ENCODE measurements at places on chromosomes 5 and 9.
A peak's percentile ranks its signal among the peaks of the same experiment; 100 is the strongest.

GRCh38 chr9:95107001-95107749 lies 210.3 kb downstream of the FANCC start:
- DNase-seq, result no peak

GRCh38 chr5:179132586-179133355 lies 72.6 kb downstream of the ZNF354C start:
- no peak for DNase-seq

GRCh38 chr9:121998513-121999049 lies 94.5 kb downstream of the TTLL11 start:
- no peak for DNase-seq

DNA sequence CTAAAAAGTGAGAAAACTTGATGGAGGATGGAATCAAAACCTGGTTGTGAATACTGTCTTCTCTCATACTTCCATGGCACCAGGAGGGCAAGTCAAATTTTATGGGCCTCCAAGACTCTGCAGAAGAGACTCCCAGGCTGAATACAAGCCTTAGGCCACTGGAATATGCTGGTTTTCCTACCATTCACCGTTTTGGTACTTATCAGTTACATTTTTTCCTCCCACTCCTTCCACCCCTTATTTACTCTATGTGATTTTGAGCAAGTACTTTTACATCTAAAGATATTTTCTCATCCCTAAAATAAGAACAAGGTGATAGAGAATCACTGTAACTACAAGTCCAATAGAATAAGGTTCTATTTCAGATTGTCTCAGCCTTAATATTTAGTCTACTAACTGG lies 8.0 kb upstream of the LIX1 start:
- no peak for DNase-seq

GRCh38 chr5:121384359-121384758 lies 467.3 kb upstream of the FTMT start:
- DNase-seq, result no peak

DNA sequence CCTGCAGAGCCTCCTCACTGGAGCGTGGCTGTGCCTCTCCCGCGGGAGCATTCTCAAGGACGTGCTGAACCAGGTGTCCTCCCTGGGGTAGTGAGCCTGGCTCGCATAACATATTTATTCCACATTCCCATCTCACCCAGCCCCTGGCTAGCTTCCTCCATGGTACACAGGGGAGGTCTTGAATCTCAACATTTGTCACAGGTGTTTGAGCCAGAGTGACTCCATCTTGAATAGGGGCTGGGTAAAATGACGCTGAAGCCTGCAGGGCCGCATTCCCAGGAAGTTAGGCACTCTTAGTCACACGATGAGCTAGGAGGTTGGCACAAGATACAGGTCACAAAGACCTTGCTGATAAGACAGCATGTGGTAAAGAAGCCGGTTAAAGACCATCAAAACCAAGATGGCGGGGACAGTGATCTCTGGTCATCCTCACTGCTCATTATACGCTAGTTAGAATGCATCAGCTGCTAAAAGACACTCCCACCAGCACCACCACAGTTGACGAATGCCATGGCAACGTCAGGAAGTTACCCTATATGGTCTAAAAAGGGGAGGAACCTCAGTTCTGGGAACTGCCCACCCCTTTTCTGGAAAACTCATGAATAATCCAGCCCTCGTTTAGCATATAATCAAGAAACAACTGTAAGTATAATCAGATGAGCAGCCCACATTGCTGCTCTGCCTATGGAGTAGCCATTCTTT lies 273.8 kb upstream of the IRX4 start:
- DNase-seq, result no peak

- DNase-seq, result no peak
Measured at GRCh38 chr5:6587171-6587570, 45.7 kb downstream of the NSUN2 start.

- no peak for DNase-seq
Measured at GRCh38 chr5:78626009-78626571, 22.5 kb downstream of the LHFPL2 start.

DNA sequence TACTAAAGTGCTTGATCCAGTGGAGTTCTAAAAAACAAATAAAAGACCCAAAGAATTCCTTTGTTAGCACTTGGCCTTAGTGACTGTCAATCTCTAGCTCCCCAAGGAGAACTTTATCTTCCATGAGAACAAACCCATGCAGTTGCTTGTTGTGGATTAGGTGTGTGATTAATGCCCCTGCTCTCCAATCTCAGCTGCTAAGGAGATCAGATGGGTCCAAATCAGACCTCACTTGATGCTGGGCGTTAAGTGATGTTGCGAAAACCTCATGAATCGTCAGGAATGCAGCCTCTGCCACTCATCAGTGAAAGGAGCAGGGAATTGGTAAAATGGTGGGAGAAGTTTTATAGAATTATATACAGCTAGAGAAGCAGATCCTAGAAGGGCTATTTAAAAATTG lies 133.7 kb downstream of the DMAC1 start:
- no peak for DNase-seq

DNA sequence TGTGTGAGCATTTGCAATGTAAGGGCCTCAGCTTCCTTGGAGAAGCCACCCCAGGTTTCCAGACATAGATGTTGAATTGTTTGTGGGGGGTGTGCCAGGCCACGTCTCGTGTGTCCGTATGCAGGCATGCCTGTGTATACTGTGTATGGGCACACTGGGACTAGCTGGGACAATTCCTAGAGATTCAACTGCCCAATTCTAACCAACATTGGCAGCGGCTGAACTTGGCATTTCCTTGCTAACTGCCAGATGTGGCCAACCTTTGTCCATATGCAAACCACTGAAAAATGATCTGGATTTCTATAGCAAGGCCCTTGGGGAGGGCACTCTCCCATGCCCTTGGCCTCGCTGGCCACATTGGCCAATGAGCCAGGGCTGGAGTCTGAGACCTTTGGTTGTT lies 50.3 kb downstream of the SAR1B start:
- DNase-seq, result no peak

GRCh38 chr5:75265731-75266130 lies 29.1 kb upstream of the ANKRD31 start:
- peak; percentile 26 for DNase-seq

- no peak for DNase-seq
Measured at GRCh38 chr5:160702934-160703333, 149.1 kb downstream of the ATP10B start.

DNA sequence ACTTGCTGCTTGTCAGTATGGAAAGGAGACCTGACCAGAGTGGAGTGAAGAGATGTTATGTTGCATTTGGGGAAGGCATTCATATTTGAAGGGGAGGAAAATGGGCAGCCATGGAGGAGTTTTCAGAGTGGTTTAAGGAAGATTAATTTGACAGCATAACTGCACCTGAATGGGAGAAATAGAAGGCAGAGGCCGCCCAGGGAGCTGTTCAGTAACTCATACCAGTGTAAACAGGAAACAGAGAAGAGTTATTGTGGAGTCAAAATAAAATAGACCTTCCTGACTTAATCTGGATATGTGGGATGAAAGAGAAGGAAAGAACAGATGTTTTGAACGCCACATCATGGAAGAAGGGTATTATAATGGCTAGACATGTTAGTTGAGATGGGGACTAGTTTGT lies 13.4 kb downstream of the SLC44A1 start:
- DNase-seq, result no peak

- no peak for DNase-seq
Measured at GRCh38 chr5:88502179-88503040, 233.8 kb upstream of the TMEM161B start.

GRCh38 chr9:34591248-34591916 lies 1.9 kb upstream of the CNTFR start:
- DNase-seq, result peak; percentile 74

GRCh38 chr9:131709771-131710431 lies 30.0 kb downstream of the RAPGEF1 start:
- DNase-seq, result no peak

- DNase-seq, result no peak
Measured at GRCh38 chr9:73143711-73144328, 7.8 kb upstream of the ANXA1 start.

GRCh38 chr9:126173401-126173800 lies 153.2 kb upstream of the MVB12B start:
- DNase-seq, result no peak

- no peak for DNase-seq
Measured at GRCh38 chr5:72209147-72210115, 102.2 kb downstream of the MAP1B start.

- DNase-seq, result no peak
Measured at GRCh38 chr9:32866273-32866672, 82.9 kb downstream of the TMEM215 start.

DNA sequence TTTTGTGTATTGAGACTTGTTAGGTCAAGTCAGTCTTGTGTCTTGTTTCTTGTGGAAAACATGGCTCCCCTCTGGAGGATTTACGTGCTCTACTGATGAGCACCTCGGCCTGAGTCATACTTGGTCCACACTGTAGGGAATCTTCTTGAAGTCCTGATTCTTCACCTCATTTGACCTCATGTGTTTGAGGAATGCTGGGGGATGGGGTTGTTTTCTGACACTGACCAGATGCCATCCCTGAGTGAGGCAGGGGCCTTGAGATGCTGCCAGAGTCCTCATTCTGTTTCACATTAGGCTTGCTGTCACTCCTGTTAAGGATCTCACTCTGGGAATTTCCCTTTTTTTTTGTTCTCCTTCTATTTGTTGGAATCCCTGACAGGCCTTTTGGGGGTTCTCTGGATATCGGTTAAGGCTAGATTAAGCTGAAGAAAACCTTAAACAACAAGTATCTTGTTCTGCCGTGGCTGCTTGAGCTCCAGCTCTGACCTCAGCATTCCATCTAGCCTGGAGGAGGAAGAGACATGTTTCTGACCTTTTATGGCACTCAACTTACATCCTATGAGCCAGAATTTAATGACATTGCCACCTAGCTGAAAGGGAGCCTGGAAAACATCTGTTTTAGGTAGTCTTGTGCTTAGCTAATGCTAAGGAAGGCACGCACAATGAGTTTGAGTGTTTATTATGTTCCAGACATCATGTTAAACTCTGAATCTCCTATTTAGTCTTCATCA lies 20.6 kb downstream of the TCOF1 start:
- DNase-seq, result no peak

DNA sequence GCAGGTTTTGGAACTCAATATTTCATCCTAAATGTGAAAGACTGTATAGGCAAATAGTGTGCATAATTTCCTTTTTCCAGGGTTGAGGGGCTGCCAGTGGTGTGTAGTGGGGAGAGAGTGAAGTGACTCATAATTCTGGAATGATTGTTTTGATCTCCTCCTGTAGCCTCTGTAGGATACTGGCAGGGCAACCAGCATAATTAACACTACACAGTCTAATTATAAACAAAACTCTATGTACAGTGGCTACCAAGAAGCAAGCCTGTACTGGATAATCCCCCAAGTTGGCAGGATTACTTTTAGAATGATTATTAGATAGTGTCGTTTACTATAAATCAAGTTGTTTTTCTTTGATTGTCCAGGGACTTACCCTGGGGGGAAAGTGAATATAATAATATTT lies 32.2 kb downstream of the LNPEP start:
- no peak for DNase-seq

- no peak for DNase-seq
Measured at GRCh38 chr5:65163698-65164097, 318.0 kb downstream of the ADAMTS6 start.

GRCh38 chr9:91145496-91145895 lies 216.2 kb downstream of the AUH start:
- no peak for DNase-seq

- DNase-seq, result peak; percentile 52
Measured at GRCh38 chr5:56481428-56482357, 248.6 kb upstream of the ANKRD55 start.

GRCh38 chr9:20898885-20899554 lies 132.4 kb downstream of the HACD4 start:
- DNase-seq, result no peak

GRCh38 chr5:93088592-93089389 lies 492.2 kb downstream of the NR2F1-AS1 start:
- no peak for DNase-seq

GRCh38 chr9:82668689-82669199 lies 394.2 kb downstream of the RASEF start:
- DNase-seq, result no peak

DNA sequence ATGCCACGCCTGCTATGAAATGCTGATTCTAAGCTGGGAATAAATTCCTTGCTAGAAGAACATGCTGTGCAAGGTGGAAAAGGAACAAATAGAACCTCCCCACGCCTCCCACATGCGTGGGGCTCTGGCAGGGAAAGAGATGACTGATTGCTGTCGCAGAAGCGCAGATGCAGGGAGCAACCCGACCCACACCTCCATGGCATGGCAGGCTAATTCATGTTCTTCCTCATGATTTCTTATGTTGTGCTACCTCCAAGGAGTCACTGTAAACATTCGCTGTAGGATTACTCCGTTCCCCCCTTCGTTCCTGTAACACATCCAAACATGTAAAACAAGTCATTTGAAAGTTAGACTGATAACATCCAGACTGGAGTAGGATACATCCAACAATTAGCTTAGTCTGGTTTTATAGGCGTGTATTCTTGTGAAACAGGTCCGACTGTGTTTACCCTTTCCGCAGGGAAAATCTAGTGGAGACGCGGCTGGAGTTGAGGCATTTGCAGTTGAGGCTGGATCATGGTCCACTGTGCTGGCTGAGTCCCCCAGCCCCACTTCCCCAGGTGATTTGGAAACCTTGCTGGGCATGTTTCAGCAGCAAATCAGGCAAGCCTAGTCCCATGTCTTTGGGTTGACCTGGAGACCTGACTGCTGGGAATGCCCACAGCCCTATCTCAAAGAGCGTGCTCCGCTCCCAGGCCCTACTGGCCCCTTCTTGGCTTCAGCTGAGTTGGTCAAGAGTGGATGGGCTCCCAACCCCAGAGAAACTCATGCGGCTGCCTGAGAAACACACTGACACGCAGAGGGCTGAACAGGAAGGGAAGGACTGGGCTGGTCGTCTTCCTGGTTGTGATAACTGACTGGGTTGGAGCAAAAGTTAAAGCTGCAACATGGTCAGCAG lies 24.8 kb upstream of the ANKRD33B start:
- no peak for DNase-seq

DNA sequence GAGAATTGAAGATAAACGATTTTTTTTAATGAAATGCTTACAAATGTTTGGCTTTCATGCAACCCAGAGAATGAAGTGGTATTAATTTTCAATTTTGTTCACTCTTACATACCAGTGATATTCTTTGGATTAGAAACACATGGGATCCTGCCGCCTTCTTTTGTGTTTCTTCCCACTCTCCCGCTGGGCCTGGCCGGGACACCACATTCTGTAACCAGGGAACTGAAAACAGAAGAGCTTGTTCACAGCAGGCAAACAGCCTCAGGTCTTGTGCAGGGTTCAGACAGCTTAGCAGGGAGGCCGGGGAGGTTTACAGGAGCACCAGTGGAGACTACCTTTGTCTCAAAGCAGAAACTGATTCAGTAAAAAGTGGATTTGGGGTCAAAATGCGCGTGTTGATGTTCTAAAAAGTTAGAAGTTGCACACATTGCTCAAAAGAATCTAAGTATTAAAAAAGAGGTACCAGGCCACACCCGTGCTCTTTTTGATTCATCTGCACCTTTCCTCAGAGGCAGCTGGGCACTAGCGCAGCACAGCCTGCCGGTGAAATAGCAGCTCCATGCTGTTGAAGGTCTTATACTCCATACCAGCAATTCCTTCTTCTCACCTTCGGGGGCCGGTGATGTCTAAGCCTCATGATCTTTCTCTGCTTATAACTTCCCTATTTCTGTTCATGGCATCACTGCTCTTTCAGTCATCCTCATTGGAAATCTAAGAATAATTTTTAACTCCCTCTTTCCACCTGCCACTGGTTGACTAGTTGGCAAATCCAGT lies 67.1 kb downstream of the GRAMD2B start:
- no peak for DNase-seq

GRCh38 chr9:116234081-116234480 lies 80.5 kb downstream of the PAPPA start:
- DNase-seq, result no peak
